ENCODE measurements at places on chromosomes 1 and 21. TPM values are rescaled to one million over a fixed set of nuclear protein-coding genes. Genes with fewer than 3 reads are reported as not detected.

DNA sequence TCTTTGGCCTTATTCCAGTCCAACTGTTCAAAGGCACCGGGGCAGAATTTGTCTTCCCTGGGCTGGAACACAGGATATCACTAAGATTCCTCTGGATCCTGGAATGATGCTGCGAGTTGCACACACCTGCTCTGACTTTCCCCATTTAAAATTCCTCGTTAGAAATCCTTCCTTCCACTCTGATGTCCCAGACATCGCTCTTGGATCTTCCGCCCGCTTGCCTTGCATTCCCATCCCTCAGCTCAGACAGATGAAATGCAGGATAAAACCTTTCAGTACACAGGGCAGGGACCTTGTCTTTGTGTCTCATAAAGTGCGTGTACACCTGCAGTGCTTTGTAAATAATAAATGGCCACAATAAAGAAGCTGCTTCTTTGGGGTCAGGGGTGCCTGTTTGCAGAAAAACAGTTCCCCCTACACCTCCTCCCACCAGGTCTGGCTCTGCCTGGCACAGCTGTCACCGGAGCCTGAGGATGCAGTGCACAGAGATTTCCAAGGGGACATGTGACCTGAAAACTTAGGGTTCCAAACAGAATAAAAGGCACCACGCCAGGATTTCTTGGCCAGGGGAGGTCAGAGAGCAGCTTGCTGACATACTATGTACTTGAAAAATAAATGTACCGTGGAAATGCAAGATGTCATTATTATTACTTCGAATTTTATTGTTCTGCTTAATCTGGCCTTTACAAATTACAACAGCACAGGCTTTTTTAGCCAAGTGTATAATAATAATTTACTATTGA lies 62.9 kb upstream of the SYT6 start:
- no peak for DNase-seq

- DNase-seq, result no peak
These were observed 9.5 kb downstream of the ST6GALNAC5 start for GRCh38 chr1:76876655-76877395.

GRCh38 chr21:43739621-43740435 lies 20.9 kb downstream of the PDXK start:
- no peak for DNase-seq

- no peak for DNase-seq
These were observed 7.2 kb downstream of the VANGL1 start for GRCh38 chr1:115648717-115649691.

- DNase-seq, result peak; percentile 91
These were observed 59.0 kb upstream of the IPO9 start for GRCh38 chr1:201769966-201770365.

- no peak for DNase-seq
These were observed 265.8 kb downstream of the NFIA start for GRCh38 chr1:61348025-61348665.

DNA sequence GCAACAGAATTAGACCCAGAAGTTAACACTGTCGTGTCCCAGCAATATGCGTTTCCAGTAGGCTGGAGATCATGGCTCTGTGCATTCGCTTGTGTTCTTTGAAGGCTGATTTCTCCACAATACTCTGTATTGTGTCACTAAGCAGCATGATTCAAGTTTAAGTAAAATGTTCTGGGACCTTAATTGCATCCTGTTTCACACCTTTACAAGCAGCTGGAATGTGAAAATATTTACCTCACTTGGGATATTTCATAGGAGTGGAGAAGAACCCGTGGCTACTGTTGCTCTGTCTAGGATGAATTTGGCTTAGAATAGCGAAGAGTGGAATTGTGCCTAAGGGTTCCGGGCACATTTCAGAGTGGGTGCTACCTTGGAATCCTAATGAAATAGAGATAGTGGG lies 6.3 kb downstream of the PTGFRN start:
- no peak for DNase-seq

DNA sequence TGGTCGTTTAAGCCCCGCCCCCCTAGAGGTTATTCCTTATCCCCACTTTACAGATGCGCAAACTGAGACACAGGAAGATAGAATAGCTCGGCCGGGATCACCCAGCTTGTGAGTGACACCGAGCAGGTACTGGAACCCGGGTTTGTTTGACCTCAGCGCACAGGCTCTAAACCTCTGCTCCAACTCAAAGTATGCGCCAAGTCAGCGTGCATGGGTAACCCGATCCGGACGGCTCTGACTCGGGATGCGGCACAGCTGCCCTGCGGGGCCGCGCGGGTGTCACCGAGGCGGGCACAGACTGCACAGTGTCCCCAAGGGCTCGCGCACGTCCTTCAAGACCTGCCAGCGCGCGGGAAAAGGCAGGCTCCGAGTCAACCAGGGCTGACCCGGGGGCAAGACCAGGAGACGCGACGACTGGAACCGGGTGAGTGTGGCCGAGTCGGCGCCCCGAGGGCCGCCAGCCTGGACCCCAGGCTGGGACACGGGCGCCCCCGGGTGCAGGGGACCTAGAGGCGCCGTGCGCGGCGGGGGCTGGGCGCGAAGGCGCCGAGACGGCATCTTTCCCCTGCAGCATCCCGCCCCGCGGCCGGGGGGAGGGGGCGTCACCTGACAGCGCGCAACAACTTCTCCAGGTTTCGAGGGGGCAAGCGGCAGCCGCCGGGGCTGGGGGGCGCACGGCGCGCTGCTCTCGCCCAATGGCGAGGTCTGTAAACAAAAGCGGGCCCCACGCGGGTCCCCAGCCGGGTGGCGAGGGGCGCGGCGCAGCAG lies 101.9 kb upstream of the SOD1 start:
- DNase-seq, result no peak

GRCh38 chr1:89465201-89465600 lies 59.4 kb upstream of the LRRC8B start:
- DNase-seq, result no peak

GRCh38 chr1:1677718-1678580 lies 14.6 kb downstream of the SLC35E2B start:
- DNase-seq, result peak; percentile 67

DNA sequence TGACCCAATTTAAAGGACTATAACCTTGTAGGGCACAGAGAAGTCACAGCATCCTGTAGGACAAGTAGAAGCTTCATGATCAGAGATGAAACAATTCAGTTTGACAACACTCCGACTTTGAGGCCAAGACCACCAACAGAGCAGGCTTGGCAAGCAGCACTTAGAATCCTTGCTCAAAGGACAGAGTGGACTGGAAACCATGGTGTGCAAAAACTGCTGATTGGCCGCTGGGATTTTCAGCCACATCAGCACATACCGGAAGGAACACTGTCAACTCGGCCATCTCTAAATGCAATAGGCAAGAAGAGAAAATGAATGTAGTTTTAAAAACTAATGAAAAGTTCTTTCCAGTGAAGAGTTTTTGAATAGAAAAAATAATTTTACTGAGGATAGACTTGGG lies 92.0 kb upstream of the PRMT6 start:
- no peak for DNase-seq

- DNase-seq, result no peak
These were observed 3.4 kb downstream of the BLZF1 start for GRCh38 chr1:169371404-169371803.

- DNase-seq, result no peak
These were observed 43.4 kb downstream of the LTN1 start for GRCh38 chr21:28949318-28949717.

GRCh38 chr21:31892686-31893085 lies 19.9 kb downstream of the HUNK start:
- no peak for DNase-seq

DNA sequence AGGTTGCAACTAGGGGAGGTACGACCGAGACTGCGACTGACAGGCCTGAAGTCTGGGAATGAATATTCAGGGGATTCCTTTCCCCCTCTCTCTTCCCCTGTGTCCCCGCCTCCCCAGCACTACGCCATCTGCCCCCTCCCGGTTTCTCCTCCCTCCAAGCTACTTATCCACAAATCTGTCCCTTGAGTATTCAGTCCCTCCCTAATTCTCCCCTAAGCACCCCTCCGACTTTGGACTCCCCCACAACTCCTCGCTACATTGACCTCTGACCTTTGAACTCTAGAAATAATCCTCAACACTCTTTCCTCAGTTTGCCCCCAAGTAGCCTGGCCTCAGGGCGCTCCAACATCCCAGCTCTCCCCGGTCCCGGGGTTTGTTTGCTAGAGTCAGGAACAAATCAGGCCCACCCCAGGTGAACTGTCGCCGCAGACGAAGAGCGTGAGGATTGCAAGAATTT lies 393 bp downstream of the LYSMD1 start:
- DNase-seq, result peak; percentile 84

- DNase-seq, result no peak
These were observed 185.7 kb downstream of the GIPC2 start for GRCh38 chr1:78231477-78231876.

GRCh38 chr1:50105433-50105832 lies 3.3 kb upstream of the ELAVL4 start:
- DNase-seq, result no peak

- DNase-seq, result no peak
These were observed 16.9 kb upstream of the PTPN14 start for GRCh38 chr1:214568328-214568727.

- DNase-seq, result peak; percentile 79
These were observed 8.0 kb upstream of the CCDC28B start for GRCh38 chr1:32192220-32192948.

- DNase-seq, result no peak
These were observed 36.3 kb downstream of the MSTO1 start for GRCh38 chr1:155646307-155646706.

- no peak for DNase-seq
These were observed 117.2 kb downstream of the EPHB2 start for GRCh38 chr1:22827666-22828483.

DNA sequence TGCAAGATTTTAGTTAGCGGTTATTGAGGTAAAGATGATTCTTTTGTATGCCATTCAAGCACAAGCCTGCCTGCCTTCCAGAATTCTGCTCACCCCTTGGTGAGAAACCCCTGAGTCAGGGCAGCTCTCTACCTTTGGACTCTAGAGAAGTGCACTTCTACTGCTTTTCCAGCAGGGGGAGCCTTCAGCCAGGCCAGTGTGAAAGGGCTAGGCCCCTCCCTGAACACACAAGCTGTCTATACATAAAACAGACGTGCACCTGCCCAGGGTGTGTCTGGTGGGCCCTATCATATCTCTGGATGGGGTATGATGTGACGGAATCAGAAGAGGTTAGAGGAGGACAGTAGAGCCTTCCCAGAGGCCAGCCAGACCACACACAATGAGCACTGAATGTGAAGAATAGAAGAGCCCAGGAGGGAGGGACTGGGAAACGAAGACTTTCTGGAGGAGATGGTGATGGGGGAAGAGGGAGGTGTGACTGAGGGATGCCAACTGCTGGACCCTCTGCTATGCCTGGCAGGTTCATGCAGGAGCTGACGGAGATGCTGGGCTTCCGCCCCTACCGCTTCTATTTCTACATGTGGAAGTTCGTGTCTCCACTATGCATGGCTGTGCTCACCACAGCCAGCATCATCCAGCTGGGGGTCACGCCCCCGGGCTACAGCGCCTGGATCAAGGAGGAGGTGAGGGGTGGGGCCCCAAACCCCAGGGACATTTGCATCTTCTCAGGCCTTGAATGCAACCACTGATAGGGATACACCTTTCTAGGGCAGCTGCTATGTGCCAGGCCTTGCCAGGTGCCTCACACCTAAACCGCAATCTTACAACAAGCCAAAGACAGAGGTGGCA lies 13.0 kb upstream of the KCNC4 start:
- no peak for DNase-seq

GRCh38 chr1:64323054-64323453 lies 119.6 kb downstream of the UBE2U start:
- DNase-seq, result no peak

Gene IGFN1
- 3.4 TPM for total RNA-seq

Gene PLXNA2
- 40.6 TPM for total RNA-seq

Gene CCDC185
- total RNA-seq, result not detected

Gene ATP1B1
- 20.8 TPM for total RNA-seq

Gene EDEM3
- 41.6 TPM for total RNA-seq

Gene CFAP126
- total RNA-seq, result not detected

Gene CD244
- total RNA-seq, result 0.48 TPM

Gene LAX1
- 0.81 TPM for total RNA-seq

Gene DUSP23
- total RNA-seq, result 36.0 TPM

Gene CD53
- total RNA-seq, result 30.2 TPM

Gene GBP3
- total RNA-seq, result 28.4 TPM

Gene KRTAP21-2
- not detected for total RNA-seq

Gene AXDND1
- not detected for total RNA-seq

Gene BLACAT1
- not detected for total RNA-seq

Gene TFF1
- not detected for total RNA-seq
